ENCODE measurements at places on chromosomes 5 and 9. TPM values are rescaled to one million over a fixed set of nuclear protein-coding genes. Genes with fewer than 3 reads are reported as not detected.
A peak's percentile ranks its signal among the peaks of the same experiment; 100 is the strongest.

DNA sequence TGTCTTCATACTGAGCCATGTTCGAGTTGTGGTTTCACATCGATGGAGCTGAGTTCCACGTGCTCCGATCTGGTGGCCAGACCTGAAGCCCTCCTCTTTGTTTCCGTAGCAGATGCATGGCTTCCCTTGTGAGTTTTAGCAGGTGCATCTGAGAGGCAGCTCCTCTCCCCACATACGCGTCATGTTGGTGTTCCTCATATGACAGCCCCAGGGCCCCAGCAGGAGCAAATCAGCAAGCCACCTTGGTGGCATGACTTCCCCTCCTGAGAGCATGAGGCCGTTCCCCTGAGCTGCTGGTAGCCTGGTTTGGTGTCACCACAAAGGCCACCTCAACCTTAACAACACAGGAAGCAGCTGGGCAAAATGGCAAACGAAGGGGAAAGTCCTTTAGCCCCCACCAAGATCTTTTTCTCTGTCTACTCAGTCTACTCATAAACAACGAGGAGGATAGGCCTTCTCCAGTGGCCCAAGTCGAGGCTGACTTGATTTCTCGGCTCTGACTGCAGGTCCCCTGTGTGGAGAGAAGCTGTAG, 5.9 kb downstream of the CYFIP2 start:
- peak; percentile 96 for DNase-seq

GRCh38 chr5:171739271-171739670, 46.3 kb upstream of the SMIM23 start:
- no peak for DNase-seq

DNA sequence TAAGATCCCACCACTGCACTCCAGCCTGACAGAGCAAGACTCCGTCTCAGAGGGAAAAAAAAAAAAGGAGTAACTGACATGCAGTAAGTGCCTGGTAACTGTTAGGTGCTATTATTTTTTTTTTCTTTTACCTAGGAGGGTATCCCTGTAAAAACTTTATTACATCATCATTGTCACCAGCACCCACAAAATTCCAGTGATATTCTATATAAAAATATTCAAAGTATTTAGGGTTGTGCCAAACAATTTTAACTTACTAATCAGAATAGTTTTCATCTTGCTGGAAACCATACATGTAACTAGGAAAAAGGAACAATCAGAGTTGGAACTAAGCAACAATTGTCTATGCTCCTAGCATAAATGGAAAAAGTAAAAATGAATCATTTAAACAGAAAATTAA, 112.4 kb downstream of the SSBP2 start:
- DNase-seq, result no peak

- no peak for DNase-seq
These were observed 280.0 kb upstream of the MAP3K1 start for GRCh38 chr5:56535347-56535746.

DNA sequence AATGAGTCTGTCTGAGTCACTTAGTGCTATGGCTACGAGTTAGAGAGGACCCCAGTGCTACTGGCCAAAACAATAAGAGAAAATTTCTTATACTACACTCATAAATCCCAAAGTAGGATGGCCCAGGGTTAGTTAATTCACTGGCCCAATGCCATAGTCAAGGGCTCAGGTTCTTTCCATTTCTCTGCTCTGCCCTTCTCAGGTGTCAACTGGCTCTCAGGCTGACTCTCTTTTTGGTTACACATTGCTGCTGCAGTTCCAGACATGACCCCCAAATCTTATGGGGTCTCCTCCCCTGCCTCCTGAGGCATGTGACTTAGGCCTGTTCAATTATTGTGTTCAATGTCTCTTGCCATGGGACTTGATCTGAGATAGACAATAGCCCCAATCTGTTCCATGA, 70.4 kb downstream of the ARHGEF37 start:
- peak; percentile 34 for DNase-seq

GRCh38 chr5:126720369-126720768, 56.6 kb upstream of the LMNB1 start:
- no peak for DNase-seq

QRFP gene
- not detected for total RNA-seq

DNA sequence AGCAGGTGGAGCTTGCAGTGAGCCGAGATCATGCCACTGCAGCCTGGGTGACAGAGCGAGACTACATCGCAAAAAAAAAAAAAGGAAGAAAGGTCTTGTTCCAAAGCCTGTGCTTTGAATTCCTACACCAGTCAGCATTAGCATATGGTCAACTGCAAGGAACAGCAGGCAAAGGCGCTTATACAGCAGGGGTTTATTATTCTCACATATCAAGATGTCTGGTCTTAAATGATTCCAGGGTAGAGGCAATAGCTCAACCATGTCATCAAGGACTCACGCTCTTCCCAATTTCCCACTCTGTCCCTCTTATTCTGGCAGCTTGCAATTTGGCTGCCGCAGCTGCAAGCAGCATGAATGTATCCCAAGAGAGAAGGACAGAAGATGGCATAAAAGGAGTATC, 28.6 kb upstream of the HRH2 start:
- no peak for DNase-seq

HTR4 gene
- total RNA-seq, result not detected

GRCh38 chr9:113742878-113743277, 133.2 kb upstream of the ZNF618 start:
- DNase-seq, result no peak

Measured in activated naive CD4-positive, alpha-beta T cell treated with anti-CD3 and anti-CD28 coated beads for 36 hours (primary cell).